Stimulated activated CD4-positive, alpha-beta T cell treated with anti-CD3 and anti-CD28 coated beads, Interleukin-1b, Interleukin-23, amount 100 ng/mL, for 48 hours (primary cell): ENCODE measurements at places on chromosomes 1 and 21.

DNA sequence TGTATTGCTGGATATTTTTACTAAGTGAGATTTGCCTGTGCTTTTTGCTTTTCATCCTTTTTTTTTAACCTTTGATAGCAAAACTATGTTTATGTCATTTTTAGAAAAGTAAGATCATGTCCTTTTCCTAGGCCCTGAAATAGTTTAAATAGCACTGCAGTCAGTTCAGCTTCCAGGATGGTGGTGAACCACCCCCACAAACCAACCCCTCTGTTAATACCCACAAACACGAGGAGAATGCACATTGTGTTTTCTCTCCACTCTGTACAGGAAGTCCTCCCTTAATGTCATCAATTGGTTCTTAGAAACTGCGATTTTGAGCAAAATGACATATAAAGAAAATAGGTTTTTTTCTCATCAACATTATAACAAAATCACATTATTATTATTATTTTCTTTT is 117.7 kb upstream of the DSCAM start:
- no peak for DNase-seq

DNA sequence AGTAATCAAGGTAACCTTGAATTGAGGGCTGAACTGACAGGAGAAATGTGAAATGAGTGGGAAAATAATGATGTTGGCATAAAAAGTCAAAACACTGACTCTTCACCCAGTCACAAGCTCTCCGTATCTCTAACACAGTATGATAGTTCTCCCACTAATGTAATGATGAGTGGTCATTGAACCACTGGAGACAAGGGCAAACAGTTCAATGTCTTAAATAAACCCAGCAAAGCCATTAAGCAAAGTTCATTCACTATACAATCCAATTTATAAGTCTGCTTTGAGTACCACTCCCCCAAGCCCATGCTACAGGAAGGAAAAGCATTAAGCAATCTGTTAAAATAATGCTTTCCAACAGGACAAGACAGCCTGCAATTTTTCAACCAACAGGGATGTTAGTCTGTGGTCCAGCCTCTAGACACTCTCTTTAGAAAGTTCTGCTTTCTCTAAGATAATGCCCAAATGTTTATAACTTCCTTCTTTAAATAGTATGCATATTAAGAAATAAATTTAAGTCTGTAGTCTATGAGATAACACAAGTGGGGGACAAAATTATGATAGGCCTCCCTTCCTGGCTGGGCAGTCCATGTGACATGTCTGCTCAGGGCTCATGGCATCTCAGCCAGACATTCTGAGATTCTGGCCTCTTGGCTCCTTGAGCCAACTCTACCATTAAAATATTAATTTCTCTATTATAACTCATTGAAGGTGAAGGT is 25.5 kb upstream of the DDAH1 start:
- DNase-seq = no peak

DNA sequence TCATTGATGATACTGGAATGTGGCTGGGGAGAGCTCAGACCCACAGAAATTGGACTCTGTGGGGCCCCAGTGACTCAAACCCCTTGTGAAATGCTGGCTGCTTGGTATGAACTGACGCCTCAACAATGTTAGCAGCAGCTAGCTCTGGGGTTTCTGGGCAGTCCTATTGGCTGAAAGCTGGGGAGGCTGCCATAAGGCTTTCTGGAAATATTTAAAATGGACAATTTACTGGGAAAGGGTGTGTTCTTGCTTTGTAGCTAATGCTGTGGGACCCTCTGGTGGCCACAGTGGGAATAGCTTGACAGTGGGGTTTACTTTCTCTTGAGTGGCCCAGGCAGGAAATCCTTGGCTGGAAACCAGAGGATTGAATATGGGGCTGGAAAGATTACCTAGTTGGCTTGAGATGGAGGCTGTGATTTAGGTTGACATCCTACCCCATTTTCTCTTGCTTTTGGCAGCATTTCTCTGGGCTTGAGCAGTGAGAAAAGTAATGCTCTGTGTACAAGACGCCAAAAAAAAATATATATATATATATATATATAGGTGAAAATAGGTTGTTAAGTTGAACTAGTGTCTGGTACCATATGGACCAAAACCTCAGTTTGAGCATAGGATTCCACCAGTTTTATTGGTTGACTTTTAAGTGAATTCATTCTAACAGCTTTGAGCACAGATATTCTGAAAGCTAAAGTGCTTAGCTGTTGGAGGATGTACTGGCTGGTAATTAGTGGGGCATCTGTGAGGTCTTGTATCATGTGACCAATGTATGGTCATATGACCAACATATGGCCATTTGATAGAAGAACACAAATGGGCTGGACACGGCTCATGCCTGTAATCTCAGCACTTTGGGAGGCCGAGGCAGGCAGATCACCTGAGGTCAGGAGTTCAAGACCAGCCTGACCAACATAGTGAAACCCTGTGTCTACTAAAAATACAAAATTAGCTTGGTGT is 8.2 kb upstream of the S100A10 start:
- DNase-seq = peak; percentile 64

GRCh38 chr1:231515748-231516147 is 12.7 kb upstream of the TSNAX start:
- no peak for DNase-seq

GRCh38 chr1:211641942-211642341 is 33.5 kb downstream of the NEK2 start:
- DNase-seq = no peak

- no peak for DNase-seq
Observed at GRCh38 chr1:52477876-52478275, 73.5 kb downstream of the PRPF38A start.
